ENCODE measurements at places on chromosomes 6 and 20.

GRCh38 chr6:30654798-30655742, 8.1 kb downstream of the C6orf136 start:
- DNase-seq, result no peak

DNA sequence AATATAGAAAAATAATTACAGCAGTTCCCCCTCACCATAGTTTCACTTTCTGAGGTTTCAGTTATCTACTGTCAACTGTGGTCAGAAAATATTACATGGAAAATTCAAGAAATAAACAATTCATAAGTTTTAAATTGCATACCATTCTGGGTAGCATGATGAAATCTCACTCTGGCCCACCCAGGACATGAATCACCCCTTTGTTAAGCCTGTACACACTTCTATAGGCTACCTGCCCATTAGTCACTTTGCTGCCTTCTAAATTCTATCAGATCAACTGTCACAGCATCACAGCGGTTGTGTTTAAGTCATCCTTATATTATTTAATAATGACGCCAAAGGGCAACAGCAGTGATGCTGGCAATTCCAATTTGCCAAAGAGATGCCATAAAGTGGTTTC, 140.3 kb upstream of the RUNX2 start:
- no peak for DNase-seq

- DNase-seq, result no peak
These were observed 26.2 kb upstream of the MRPS18A start for GRCh38 chr6:43713643-43714310.

- no peak for DNase-seq
These were observed 84.7 kb downstream of the HDGFL1 start for GRCh38 chr6:22653980-22654610.

GRCh38 chr6:43405354-43405753, 22.0 kb upstream of the ABCC10 start:
- no peak for DNase-seq

DNA sequence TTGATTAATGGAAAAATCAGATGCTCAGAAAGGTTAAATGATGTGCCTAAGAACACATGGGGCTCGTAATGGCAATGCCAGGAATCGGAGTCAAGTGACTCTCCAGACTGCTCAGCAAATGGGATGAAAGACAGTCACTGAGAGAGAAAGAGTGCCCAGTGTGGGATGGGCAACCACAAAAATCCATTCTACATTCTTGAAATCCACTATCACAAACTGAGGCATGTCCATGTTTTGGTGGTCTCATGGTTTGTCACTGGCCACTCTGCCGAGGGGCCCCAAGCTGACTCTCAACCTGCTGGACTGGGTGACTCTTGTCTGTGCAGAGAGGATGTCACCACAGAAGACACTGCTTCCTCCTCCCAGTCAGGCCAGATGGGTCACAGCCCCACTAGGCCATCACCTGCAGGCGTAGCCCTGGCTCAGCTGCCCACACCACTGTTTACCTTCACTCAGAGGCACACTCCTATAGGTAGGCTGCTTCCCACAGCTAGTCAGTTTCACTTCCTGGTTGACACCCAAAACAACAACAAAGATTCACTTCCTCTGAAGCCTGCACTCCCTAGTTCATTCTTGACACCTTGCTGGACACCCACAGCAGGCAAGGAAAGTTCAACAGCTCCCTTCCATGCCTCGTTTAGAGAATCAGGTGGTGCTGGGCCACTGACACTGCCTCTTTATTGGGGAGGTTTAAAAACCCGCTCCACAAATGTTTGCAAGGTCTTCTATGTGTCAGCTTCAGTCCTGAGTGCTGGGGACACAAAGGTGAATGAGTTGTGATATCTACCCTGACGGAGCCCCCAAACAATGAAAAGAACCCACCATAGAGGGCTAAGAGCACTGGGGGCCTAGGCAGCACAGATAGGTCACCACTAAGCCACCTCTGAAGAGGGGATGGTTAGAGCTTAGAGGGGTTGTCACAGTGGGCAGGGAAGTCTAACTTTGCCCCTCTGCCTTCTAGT, 21.7 kb downstream of the MAP1LC3A start:
- no peak for DNase-seq

DNA sequence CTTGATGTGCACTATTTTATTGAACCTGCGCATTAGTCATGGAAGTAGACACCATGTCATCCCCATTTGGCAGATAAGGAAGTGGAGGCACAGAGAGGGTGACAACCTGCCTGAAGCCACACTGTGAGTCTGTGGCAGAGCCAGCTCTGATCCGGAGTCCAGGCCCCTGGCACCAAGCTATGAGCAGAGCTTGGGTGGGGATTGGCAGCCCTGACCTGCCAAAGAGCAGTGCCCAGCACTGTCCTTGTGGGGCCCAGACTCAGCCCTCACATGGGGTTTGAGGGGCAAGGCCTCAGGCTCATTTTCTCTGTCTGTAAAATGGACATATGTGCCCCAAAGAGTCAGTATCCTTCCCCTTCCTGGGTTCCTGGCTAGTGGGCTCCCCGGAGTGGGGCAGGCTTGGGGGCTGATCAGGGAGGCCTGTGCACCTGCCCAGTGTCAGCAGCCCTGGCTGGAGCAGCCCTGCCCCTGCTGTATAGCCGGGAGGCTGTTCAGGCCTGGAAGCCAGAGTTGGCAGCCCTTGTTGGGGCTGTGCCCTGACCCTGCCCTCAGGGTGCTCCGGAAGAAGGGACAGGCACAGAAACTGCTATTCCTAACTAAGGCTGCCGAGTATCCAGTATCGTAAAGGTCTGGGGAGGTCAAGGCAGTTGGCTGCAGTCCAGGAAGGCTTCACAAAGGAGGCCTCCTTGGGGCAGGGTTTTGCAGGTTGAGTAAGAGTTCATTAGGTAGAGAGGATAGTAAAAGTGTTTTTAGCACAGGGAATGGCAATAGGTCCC, 38.7 kb downstream of the TGM2 start:
- DNase-seq, result no peak

- DNase-seq, result no peak
These were observed 2.4 kb upstream of the RTF2 start for GRCh38 chr20:56465997-56466396.

DNA sequence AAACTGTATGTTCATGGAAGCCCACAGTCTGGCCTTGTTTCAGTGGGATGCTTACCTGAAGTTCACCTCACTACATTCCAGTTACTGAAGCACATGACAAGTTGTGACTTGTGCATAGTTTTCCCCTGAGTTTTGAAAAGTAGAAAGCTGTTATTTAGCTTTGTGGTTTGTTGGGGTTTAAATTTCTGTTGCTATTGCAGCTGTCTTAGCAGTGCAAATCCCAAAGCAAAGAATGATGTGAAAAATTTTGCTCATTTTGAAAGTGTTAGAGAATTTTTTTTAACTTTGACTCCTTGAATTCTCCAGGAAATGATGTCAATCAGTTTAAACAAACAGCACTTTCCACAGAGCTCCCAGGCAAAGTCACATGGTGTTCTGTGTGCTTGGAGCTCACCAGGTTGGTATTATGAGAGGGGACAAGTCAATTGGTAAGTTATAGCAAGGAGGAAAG, 268.4 kb downstream of the ADGRG6 start:
- DNase-seq, result no peak

GRCh38 chr20:16437387-16437996, 135.8 kb downstream of the KIF16B start:
- DNase-seq, result no peak

DNA sequence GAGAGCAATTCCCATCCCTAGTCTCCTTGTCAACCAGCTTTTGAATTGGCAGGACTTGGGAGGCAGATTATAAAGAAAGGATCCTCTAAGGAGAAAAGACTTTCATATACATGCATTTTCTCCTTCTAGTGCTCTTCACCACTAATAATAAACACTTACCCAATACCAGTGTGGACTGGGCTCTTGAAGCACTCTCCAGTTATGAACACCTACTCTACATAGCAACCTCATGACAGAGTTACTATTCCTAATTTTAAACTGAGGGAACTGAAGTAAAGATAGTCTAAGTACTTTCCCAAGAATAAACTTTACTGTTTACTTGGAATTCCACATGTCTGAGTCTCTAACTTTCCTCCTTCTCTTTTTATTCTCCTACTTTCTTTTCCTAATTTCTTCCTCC, 4.8 kb downstream of the COL9A1 start:
- DNase-seq, result no peak

DNA sequence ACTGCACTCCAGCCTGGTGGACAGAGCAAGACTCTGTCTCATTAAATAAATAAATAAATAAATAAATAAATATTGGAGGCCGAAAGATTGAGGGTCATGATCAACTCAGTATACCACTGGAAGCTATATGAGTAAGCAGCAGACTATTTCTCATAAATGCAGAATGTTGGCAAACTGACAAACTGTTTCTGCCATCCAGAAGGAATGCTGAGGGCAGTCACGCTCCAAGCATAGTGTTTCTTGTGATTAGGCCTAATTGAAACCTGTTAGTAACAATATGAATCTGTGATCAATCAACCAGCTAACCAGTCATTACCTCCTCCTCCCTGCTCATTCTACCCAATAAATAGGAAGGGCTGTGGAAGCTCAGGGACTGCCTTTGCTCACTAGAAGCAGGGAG, 15.2 kb upstream of the KCNK15 start:
- DNase-seq, result peak; percentile 80

DNA sequence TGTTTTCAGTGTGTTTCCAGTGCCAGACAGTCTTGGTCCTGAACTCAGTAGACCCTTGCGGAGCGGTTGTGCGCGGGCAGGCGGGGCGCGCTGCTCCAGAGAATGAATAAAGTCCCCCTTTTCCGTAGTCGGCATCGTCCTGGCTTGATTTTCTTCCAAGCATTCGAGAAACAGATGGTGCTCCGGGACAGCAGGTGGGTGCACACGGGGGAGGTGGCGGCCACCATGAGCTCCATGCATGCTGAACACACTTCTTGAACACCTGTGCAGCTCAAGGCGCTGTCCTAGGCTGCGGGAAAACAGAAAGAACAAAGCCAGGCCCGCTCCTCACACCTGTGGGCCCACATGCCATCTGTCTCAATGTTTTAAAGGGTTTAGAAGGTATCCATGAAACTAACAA, 125.2 kb downstream of the TAF4 start:
- DNase-seq, result no peak

DNA sequence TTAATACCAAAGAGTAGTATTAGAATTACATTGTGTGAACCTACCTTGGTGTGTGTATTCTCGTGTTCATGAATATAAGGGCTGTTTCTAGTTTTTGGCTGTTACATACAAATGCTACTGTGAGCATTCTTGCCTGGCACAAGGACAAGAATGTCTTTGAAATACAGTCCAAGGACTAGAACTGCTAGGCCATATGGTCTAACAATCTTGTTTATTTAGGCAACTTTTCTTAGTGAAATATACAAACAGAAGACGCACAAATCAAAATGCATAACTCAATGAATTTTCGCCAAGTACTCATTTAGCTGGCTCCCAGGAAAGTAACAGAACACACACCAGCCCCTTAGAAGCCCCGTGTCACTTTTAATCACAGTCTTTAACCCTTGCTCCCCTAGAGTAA, 28.5 kb downstream of the KDM1B start:
- DNase-seq, result no peak

- no peak for DNase-seq
These were observed 52.6 kb upstream of the SLC22A1 start for GRCh38 chr6:160069050-160069454.

All from SW 1271 (cell line).